Anterior cingulate cortex (tissue), 58 donors: ENCODE measurements at places on chromosomes 5 and 9.

DNA sequence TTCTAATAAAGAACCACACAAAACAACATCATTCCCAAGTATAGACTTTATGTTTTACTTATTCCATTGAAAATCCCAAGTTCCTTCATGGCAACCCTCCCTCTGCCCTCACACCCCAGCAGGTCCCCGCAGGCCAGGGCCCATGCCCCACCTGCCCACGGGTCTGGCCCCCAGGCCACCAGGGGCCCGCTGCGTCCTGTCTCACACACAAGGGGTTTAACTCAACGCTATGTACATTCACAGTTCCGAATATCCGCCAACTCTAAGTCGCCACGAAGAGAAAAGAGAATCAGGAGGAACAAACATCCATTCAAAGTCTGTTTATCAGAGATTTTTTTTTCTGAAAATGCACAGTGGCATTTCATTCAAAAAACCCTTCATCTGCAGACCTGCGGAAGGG, 16.2 kb upstream of the SLC6A3 start:
- DNase-seq: no peak

- no peak for DNase-seq
These were observed 371.1 kb downstream of the SPOCK1 start for GRCh38 chr5:137128012-137128411.

DNA sequence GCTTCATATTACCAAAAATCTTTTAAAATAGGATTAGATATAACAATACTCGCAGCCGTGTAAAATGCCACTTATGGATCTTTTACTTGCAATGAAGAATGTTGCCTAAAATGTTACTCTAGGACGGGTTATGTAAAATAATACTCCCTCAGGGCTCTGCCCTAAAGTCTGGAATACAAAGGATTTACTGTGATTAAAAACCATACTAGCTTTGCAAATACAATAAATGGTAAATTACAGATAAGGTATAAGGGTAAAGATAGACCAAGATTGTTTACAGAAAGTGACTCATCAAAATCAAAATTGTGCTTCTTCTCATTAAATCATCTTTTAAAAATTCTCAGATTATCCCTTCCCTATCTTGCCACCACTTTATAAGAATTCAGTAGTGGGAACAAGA, 163.6 kb downstream of the MEF2C start:
- no peak for DNase-seq

DNA sequence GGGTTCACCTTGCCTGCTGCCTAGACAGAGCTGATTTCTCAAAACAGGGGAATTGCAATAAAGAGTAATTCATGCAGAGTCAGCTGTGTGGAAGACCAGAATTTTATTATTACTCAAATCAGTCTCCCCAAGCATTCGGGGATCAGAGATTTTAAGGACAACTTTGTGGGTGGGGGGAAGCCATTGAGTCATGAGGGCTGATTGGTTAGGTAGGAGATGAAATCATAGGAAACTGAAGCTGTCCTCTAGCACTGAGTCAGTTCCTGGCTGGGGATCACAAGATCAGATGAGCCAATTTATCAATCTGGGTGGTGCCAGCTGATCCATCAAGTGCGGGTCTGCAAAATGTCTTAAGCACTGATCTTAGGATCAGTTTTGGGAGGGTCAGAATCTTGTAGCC, 159.1 kb upstream of the MAP1B start:
- DNase-seq: no peak

GRCh38 chr5:159135896-159136531, 36.3 kb upstream of the EBF1 start:
- no peak for DNase-seq

DNA sequence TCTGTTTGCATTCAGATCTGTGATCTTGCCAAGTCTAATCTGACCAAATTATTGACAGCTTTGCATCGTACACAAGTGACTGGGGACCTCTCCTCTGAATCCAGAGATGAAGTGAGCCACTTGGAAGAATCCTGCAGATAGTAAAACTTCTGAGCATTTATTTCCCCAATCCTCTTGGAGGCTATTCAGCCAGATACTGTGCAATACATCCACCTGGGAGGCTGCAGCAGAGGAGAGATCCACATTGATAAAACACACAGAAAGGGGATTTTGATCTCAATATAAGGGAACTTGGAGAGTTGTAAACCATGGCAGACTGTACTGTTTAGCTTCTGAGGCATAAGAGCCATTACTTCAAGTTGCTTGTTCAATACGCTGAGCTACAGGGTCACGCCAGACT, 654.6 kb downstream of the MTRR start:
- DNase-seq: no peak

DNA sequence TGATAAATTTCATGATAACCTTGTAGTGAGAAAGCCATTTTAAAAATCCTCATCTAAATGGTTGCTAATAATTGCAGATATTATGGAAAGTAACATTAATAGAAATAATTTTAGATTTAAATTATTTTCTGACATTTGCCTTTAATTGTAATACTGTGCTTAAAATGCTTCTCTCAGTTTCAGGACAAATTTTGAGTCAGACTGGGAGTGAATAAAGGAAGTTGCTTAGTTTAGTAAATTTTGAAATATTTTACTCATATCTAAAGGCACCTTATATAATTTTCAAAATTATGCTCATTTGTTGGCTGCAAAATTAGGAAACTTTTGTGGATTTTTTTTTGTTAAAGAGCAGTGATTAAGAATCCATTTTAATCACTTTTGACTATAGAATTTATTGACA, 93.8 kb downstream of the CSNK1G3 start:
- DNase-seq: no peak

- DNase-seq: no peak
These were observed 176.2 kb downstream of the DMRTA1 start for GRCh38 chr9:22622815-22623214.
